ENCODE measurements at places on chromosomes 2 and 18. TPM values are rescaled to one million over a fixed set of nuclear protein-coding genes. Genes with fewer than 3 reads are reported as not detected.
A peak's percentile ranks its signal among the peaks of the same experiment; 100 is the strongest.

APCDD1 gene
- not detected for polyA plus RNA-seq

DNA sequence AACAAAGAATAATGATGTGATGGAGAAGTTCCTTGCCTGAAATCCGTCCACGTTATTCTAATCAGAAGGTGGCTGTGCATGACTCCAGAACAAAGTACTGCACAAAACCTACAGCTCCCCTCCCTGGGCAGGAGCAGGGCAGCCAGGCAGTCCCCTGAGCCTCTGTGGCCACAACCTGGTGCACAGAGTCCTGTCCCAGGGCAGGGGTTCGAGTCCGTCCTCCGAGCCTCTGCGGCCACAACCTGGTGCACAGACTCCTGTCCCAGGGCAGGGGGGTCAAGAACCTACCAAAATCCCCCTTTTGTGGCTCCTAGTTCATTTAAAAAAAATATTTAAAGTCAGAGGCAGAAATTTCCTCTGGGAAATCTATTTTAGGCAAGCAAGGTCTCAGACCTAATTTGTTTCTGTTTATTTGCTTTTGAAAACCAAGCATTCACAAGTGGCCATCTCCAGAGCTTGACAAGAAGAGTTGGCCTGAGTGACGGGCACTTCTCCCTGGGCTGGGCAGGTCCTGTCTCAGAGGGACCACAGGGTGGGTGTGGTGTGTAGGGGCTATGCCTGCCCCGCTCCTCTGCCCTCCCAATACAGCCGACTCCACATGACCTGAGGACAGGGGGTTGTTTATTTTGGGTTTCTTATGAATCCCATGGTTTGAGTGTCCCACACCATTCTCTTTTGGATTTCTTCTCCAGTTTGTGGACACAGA lies 255.9 kb upstream of the PXDN start:
- no peak overlapping the region for H3K27ac ChIP-seq
- DNase-seq: no peak
- H3K4me1 ChIP-seq: peaks cover 36% of the 10 kb centered on the region
- no peaks in the 10 kb centered on the region for H3K36me3 ChIP-seq
- peaks cover 21% of the 10 kb centered on the region for H3K27me3 ChIP-seq

DNA sequence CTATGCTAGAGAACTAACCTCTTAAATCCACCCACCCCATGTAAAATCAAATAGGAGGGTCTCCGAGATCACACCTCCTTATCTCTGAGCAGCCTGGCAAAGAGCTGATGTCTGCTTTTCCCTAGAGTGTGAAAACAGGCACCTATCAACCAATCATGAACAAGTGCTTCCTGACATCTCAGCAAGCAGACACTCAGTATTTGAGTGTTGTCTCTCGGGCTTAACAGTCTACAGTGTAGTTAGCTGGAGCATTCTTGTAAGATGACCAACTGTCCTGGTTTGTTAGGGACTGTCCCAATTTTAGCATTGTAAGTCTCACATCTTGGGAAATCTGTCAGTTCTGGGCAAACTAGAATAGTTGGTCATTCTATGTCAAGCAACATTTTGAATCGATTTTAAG lies 26.4 kb downstream of the MARCHF4 start:
- H3K4me1 ChIP-seq: peaks cover 62% of the 10 kb centered on the region
- no peak overlapping the region for H3K27ac ChIP-seq
- no peak for DNase-seq
- no peak overlapping the region for H3K4me3 ChIP-seq
- H3K27me3 ChIP-seq: no peaks in the 10 kb centered on the region
- no peaks in the 10 kb centered on the region for H3K36me3 ChIP-seq

GRCh38 chr2:198961547-198961946 lies 496.2 kb downstream of the SATB2 start:
- no peaks in the 10 kb centered on the region for H3K27me3 ChIP-seq
- DNase-seq: no peak

DNA sequence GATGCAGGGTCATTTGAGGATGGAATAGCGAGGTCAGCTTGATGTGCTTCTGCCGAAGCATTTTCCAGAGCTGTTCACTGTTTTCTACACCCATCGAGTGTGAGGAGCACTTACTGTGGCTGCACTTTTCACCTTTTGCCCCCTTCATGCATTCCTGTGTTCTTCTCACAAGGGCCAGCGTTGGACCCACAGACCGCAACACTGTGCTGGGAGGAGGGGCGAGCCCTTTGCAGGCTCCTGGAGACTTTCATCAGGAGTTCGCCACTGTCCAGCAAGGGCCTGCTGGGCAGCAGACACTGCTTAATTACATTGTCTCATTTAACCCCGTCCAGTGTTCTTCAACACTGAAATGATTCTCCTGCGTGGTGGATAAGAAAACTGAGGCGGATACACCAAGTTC lies 29.9 kb downstream of the CYP26B1 start:
- H3K27me3 ChIP-seq: peaks cover 15% of the 10 kb centered on the region
- peaks cover 2% of the 10 kb centered on the region for H3K36me3 ChIP-seq
- DNase-seq: no peak
- H3K4me1 ChIP-seq: no peaks in the 10 kb centered on the region

- H3K4me3 ChIP-seq: peak overlapping the region; percentile 86
- H3K36me3 ChIP-seq: peaks cover 8% of the 10 kb centered on the region
- peak; percentile 70 for DNase-seq
- no peaks in the 10 kb centered on the region for H3K27me3 ChIP-seq
- peak overlapping the region; percentile 98 for H3K27ac ChIP-seq
Observed at GRCh38 chr2:54572262-54572635, 116.1 kb downstream of the SPTBN1 start.

DNA sequence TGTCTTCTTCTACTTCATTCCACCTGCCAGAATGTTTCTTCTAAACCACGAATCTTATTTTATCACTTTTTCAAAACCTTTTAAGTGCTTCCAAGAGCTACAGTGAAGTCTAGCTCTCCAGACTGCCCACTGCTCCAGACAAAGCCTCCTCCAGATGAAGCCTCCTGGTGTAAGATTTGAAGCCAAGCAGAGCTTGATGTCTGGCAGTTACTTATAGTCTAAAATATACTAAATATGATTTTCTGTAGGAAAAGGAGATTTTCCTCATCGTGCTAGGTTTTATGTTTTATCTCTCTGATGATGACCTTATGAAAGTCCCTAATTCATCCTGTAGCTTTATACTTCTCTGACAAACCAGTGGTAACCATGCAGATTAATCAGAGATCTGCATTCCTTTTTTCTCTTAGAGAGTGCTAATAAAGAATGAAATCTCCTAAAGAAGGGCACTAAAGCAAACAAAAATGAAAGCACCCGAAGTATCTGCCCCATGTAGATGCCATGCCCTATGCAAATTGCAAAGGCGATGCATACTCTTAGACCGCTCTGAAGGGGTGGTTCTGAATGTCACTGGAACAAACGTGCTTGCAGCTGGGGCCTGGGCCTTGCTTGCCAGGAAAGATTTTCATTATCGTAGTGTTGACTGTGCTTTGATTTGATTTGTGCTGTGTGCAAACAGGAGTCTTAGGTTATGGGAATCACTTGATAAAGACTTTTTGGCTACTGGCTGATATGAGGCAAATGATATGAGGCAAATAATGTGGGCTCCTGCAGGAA lies 314.2 kb downstream of the PID1 start:
- H3K36me3 ChIP-seq: peaks cover 3% of the 10 kb centered on the region
- H3K27ac ChIP-seq: no peak overlapping the region
- DNase-seq: no peak
- no peak overlapping the region for H3K4me3 ChIP-seq

SKA1 gene
- polyA plus RNA-seq: 0.25 TPM

SRD5A2 gene
- polyA plus RNA-seq: not detected

MYO5B gene
- polyA plus RNA-seq: not detected

LRP2 gene
- not detected for polyA plus RNA-seq

LAMA3 gene
- not detected for polyA plus RNA-seq

- no peak for DNase-seq
- no peak overlapping the region for H3K4me3 ChIP-seq
- no peak overlapping the region for H3K27ac ChIP-seq
- H3K27me3 ChIP-seq: no peaks in the 10 kb centered on the region
- H3K36me3 ChIP-seq: no peaks in the 10 kb centered on the region
Observed at GRCh38 chr2:39573276-39573675, 92.4 kb upstream of the TMEM178A start.

EFEMP1 gene
- not detected for polyA plus RNA-seq

DNA sequence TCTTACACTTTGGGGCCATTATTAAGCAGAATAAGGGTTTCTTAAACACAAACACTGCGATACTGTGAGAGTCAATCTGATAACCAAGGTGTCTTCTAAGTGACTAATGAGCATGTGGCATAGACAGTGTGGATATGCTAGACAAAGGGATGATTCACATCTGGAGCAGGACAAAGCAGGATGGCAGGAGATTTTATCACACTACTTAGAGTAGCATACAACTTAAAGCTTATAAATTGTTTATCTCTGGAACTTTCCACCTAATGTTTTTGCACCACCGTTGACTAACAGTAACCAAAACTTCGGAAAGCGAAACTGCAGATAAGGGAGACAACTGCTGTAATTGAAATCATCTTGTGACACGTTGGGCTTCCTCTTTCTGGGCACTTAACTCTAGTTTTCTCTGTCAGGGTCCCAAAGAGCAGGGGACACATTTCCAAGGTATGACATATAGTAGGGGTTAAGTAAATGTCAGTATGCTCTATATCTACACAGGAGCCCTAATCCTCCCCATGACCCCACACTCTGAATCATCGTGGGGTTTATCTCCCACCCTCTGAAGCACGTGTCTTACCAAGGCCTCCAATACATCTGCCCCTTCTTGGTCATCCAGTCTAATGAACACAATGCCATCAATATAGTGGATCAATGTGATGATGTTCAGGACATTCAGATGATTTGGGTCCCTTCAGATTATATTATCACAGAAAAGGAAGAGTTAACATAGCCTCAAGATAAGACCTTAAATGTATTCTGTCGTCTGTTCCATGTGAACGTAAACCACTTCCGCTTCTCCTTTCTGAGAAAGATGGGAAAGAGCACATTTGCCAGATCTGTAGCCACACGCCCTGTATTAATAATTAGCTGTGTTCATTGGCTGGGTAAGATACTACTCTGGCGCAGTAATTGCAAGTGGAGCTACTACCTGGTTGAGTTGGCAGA lies 78.7 kb downstream of the FTCDNL1 start:
- no peaks in the 10 kb centered on the region for H3K4me1 ChIP-seq
- H3K27me3 ChIP-seq: no peaks in the 10 kb centered on the region
- H3K36me3 ChIP-seq: peaks cover 5% of the 10 kb centered on the region
- no peak for DNase-seq
- H3K27ac ChIP-seq: no peak overlapping the region

DNA sequence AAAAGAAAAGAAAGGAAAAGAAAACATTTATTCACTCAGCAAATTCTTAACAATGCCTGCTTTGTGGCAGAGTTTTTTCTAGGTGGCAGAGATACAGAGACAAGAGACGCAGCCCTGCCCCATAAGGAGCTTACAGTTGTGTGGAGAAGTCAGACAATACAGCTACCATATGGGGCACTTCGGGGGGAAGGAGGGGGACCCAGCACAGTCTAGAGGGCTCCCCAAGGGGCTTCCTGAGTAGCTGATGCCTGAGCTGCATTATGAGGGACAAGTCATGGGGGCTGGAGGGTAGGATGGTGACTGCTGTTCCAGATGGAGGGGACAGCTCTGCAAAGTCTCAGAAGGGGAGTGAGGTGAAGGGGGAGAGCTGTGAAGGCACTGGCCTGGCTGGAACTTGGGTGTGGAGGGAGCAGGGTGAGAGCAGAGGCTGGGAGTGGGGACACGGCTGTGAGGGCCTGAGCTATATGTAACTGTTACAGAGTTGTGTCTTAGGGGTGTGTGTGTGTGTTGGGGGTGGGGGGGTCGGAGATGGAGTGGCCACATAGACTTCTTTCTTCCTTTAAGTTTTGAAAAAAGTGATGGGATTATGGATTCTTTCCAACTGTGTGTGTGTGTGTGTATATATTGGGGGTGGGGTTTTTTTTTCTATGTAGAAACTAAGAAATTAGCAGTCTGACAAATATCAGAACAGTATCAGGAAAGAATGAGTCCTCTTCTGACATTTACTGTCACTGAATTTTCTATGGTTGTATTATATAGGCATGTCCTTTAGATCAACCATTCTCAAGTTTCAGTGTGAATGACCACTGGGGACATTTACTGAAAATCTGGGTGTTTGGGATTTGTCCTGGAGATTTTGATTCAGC lies 66.0 kb upstream of the HAAO start:
- no peaks in the 10 kb centered on the region for H3K4me1 ChIP-seq
- H3K36me3 ChIP-seq: no peaks in the 10 kb centered on the region
- H3K4me3 ChIP-seq: no peak overlapping the region
- no peak for DNase-seq
- no peak overlapping the region for H3K27ac ChIP-seq

Measured in naive thymus-derived CD8-positive, alpha-beta T cell (primary cell).